HFF-Myc (cell line): ENCODE measurements at places on chromosomes 3 and 15.

DNA sequence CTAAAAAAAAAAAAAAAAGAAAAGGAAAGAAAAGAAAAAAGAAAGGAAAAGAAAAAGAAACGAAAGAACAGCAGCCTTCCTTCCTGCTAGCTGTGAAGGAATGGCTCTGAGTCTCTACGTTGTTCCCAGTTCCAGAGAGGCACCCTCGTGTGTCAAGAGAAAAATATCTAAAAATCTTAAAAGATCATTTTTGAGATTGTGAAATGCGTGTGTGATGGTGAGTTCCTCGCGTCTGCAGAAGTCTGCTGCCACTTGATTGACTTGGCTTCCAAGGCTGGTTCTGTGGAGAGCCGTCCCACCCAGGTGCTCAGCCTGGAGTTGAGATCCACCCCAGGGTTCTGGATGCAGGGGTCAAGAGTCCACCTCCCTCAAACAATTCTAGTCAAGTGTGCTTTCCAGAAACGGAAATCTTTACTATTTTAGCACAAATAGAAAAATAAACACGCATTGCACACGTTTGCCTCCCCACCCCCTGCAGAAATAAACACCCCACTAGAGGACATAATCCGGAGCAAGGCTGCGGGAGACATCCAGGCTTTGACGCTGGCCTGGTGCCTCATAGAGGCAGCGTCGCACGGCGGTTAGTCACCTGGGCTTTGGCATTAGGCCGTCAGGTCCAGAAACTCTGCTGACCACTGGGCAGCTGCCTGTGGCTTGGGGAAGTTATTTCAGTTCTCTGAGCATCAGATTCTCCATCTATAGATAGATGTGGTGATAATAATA is 265.4 kb downstream of the FAM43A start:
- DNase-seq = no peak

GRCh38 chr3:175434561-175434960 is 575.4 kb downstream of the NAALADL2 start:
- no peak for DNase-seq

DNA sequence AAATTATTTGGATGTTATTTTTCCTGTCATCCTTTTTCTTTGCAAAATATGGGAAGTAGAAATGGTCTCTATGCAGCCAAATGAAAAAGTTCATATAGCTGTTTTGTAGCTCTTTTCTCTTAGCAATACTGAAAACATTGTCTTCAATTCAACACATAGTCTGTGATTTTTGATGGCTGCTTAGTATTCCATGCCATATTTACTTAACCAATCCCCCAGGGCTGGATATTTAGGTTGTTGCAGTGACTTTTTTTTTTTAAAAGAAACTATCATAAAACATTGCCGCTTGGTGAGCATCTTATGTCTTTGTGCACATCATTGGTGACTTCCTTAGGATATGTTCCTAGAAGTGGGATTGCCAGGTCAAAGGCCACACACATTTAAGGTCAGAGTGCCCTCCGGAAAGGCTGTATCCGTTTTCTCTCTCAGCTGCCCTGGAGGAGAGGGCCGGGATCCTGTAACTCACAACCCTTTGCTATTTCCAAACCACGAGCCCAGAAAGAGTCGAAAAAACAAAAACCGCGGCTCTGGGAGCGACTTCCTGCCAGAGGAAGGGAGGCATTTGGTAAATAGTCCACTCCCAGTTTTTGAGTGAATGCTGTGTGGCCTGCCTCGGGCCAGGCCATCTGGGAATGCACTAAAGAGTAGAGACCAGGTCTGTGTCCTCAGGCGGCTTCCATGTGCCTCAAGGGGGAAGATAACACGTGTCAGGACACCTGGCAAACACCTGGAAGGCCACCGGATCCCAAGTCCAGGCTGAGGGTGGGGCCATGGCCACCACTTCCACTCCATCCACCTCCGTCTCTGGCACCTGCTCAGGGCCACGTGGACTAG is 41.9 kb downstream of the SMAD6 start:
- no peak for DNase-seq

DNA sequence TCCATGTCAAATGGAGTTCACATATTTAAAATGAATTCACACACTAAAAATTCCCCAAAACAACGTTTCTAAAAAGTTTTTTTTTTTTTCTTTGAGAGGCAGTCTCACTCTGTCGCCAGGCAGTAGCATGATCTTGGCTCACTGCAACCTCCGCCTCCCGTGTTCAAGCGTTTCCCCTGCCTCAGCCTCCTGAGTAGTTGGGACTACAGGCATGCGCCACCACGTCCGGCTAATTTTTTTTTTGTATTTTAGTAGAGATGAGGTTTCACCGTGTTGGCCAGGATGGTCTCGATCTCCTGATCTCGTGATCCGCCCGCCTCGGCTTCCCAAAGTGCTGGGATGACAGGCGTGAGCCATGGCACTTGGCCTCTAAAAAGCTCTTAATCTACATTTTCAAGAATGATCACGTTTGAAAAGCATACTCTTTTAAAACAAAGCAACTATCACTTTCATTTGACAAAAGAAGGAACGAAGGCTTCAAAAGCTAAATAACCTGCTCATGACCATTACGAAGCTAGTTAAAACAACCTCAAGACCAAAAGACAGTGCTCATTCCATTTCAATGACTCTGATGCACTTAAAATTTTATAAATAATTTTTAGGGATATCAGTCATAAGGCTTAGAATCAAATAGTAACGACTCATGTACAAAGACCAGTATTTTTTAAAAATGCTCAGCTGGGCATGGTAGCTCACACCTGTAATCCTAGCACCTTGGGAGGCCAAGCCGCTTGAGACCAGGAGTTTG is 5.5 kb downstream of the UBE3A start:
- no peak for DNase-seq

- DNase-seq = no peak
Observed at GRCh38 chr3:175526191-175526590, 667.1 kb downstream of the NAALADL2 start.

DNA sequence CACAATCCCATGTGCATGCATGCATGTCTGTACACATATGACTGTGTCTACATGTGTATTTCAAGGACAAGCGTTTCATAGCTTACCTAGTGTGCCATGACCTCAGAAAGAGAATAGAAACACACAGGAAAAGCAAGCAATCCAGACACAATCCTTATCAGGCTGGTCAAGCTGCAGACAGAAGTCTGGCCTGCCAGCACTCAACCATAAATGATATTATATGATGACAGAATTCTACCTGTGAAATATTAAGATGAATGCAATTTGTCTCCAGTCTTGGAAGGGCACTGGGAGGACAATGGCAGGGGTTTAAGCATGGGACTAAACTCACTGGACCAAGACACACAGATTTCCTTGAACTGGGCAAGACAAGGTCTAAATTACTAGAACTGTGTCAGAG is 50.9 kb upstream of the ARL6 start:
- no peak for DNase-seq

GRCh38 chr15:85501574-85501973 is 121.2 kb downstream of the AKAP13 start:
- DNase-seq = no peak

DNA sequence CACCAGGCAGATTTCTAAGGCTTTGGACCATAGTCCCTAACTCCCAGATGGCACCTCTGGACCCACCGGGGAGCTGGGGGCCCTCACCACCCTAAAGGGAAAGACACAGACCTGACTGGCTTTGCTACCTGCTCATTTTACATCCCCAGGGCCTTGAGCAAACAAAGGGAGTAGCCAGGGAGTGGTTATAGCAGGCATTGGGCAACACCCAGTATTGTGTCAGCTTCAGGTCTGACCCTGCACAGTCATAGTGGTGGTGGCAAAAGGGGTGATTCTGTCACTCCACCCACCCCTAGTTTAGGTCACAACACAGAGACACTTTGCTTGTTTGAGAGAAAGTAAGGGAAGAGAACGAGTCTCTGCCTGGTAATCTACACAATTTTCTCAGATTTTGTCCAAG is 352.5 kb downstream of the DIPK2A start:
- DNase-seq = no peak

DNA sequence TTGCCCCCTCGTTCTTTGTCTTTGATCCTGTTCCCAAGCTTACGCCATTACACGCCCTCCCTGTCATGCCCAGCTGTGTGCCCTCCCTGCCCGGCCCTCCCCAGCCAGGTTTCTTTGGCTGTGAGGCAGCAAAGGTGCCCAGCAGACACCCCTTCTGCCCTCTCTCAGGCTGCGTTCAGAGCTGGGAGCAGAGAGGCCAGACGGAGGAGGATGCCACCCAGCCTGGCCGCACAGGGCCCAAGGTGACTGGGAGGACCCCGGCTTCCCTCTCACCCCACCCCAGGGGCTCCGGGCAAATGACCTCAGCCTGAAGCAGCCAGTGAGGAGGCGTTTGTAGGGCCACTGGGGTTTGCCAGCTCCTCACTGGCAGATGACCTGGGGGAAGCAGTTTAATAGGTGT is 30.8 kb upstream of the LACTB start:
- no peak for DNase-seq

DNA sequence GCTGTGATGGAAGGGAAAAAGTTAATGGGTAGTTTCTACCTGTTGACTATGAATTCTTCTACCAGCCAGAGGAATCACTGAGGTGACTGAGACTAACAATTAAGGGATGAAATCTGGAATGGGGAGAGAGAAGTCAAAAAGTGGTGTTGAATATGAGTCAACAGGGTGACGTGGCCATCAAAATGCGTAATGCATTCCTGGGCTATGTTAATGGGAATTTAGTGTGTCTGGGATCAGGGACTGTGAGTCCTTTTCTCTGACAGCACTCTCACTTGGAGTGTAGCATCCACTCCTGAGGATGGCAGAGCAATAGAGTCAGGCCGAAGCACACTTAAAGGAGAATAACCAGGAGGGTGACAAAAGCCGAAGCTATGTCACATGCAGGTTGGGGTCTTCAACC is 60.4 kb downstream of the MESD start:
- DNase-seq = peak; percentile 19

- DNase-seq = no peak
Observed at GRCh38 chr3:108546247-108546646, 35.9 kb upstream of the MYH15 start.

GRCh38 chr15:45637552-45638033 is 2.8 kb downstream of the SQOR start:
- peak; percentile 57 for DNase-seq

DNA sequence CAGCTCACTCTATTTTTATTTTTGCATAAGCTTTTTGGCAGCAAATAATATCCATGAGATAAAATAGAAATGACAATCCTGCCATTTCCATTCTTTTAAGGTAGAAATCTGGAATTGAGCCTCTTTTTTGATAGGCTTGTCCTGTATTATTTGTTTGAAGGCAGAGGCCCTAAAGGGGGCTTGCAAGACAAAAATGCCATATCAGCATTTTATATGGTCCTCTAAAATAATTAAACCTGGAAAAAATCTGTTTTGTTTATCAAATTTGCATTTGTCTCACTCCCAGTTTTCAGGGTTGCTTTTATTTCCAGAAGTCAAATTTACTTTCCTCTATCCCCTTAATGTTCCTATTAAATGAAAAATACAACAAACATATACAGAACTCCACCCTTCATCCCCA is 134.9 kb upstream of the GAP43 start:
- no peak for DNase-seq

DNA sequence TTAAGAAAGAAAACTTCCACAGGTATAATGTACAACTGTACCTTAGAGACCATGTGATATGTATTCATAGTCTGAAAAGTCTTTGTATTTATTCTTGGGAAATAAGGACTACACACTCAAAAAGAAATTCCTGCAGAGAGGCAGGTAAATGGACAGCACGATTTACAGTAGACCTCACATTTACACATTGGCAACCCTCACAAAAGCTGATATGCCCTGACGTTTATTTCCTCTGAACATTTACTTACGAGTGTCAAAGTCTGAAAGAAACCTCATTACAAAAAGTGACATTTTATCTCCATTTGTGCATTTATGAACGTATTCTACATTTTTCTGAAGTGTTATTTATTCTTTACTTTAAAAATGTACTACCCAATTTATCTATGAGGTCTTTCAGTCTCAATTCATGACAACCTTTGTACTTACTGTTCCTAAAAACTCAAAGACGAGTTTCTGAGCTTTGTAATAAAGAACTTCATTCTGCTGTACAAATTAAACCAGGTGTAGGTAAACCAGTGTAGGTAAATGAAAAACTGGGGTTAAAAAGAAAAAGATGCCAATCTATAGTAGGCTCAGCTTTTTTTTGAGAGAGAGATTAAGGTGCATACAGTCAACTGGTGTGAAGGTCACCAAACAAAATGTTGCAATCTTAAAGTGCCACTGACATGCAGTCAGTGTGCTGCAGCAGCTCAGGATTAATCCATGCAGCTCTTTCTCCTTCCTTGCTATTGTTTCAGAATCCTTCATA is 44.3 kb downstream of the THRB start:
- DNase-seq = no peak

- DNase-seq = no peak
Observed at GRCh38 chr3:15477951-15478639, 43.4 kb downstream of the COLQ start.

GRCh38 chr3:159149633-159150032 is 347.8 kb downstream of the MFSD1 start:
- DNase-seq = no peak

DNA sequence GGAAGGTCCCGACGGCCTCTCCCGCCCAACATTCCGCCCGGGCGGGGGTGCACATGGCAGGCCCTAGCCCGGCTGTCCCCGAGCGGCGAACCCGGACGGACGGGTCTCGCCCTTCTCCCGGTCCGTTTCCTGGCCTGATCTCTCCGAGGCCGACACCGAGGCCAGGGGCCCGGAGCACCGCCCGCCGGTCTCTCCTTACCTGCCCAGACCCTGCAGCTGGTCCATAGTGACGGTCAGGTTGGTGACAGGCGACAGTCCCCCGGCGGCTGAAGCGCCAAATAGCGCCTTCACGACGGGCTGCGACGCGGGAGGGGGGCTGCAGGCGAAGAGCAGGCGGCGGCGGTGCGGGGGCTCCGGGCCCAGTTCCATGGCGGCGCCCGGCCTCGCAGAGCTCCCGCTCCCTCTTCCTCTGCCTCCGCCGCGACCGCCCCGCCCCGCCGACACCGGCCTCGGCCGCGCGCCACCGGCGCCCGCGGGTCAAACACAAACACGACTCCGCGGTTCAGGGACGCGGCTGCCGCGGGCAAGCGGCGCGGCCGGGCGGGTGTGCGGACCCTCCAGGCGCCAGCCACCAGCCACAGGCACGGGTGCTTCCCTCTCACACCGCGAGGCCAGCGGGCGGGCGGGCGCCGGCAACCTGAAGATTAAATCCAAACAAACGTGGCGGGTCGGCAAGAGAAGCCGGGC is 495 bp downstream of the CDC25A start:
- DNase-seq = no peak

DNA sequence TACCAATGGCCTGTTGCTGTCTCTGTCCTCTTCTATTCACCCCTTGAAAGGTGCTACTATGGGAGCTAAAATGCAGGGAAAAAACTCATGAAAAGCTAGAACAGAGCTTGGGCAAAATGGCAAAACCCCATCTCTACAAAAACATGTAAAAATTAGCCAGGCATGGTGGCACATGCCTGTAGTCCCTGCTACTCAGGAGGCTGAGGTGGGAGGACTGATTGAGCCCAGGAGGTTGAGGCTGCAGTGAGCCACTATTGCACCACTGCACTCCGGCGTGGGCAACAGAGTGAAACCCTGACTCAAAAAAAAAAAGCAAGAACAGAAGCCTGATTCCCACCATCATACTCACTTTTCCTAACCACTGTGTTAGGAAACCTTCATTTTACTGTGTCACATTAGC is 1.9 kb downstream of the MAP4 start:
- DNase-seq = no peak

GRCh38 chr3:187942658-187943241 is 197.5 kb upstream of the BCL6 start:
- DNase-seq = no peak
